Prostate gland (tissue), 2 donors: ENCODE measurements at places on chromosomes 4 and X. TPM values are rescaled to one million over a fixed set of nuclear protein-coding genes. Genes with fewer than 3 reads are reported as not detected.

- H3K27ac ChIP-seq: no peak overlapping the region
- no peak for DNase-seq
- H3K36me3 ChIP-seq: no peaks in the 10 kb centered on the region
- no peaks in the 10 kb centered on the region for H3K4me1 ChIP-seq
Measured at GRCh38 chr4:26542991-26543390, 40.9 kb upstream of the TBC1D19 start.

GRCh38 chrX:103475381-103475780, 43.9 kb downstream of the RAB40A start:
- DNase-seq: no peak
- H3K4me1 ChIP-seq: no peaks in the 10 kb centered on the region
- H3K27ac ChIP-seq: no peak overlapping the region
- no peaks in the 10 kb centered on the region for H3K36me3 ChIP-seq
- H3K27me3 ChIP-seq: no peaks in the 10 kb centered on the region

DNA sequence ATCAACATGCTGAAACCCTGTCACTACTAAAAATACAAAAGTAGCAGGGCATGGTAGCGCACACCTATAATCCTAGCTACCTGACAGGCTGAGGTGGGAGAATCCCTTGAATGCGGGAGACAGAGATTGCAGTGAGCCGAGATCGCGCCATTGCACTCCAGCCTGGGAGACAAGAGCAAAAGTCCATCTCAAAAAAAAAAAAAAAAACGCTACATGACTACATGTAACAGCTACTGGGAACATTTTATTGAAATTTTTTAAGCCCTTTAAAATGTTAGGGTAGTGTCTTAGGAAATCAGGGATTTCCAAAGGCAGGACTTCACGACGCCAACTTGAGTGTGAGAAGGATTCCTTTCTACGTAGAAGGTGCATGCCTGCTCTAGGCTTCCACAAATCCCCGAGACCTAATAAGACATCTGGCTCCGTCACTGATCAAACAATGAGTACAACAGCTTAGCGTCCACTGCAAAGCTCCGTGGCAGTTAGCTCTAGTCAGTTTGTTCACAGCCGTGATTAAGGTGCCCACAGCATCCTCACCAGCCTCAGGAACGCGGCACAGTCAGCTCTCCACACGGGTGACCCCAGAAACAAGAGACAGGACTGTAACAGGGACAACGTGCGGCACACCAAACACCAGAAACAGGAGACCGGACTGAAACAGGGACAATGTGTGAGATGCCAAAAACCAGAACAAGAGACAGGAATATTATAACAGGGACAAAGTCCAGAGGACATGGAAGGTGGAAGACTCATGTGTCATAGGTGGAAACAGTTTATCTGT, 33.7 kb downstream of the DHRSX start:
- H3K27me3 ChIP-seq: no peaks in the 10 kb centered on the region
- no peak overlapping the region for H3K4me3 ChIP-seq
- no peaks in the 10 kb centered on the region for H3K4me1 ChIP-seq
- DNase-seq: no peak

- no peak for DNase-seq
- H3K27ac ChIP-seq: no peak overlapping the region
- no peaks in the 10 kb centered on the region for H3K4me1 ChIP-seq
- no peaks in the 10 kb centered on the region for H3K27me3 ChIP-seq
- no peak overlapping the region for H3K4me3 ChIP-seq
- no peaks in the 10 kb centered on the region for H3K36me3 ChIP-seq
Measured at GRCh38 chrX:111892375-111892774, 16.4 kb downstream of the TRPC5OS start.

DNA sequence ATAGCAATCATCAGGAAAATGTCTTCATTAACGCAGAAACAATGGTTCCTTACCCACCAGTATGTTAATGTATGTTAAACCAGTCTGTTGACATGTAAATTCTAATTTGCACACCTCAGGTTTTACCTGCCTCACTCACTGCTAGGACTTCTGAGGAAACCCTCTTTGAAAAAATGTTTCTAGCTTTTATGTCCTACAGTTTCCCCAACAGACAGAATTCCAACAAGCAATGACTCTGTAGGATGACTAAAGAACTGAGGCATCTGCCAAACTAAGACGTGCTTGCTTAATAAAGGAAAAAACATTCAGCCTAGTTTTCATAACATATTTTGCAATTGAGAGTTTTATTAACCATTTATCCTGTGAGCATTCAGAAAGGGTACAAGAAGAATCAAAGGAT, 20.6 kb upstream of the SOX3 start:
- no peaks in the 10 kb centered on the region for H3K4me1 ChIP-seq
- H3K27ac ChIP-seq: no peak overlapping the region
- no peaks in the 10 kb centered on the region for H3K36me3 ChIP-seq
- no peak for DNase-seq
- H3K4me3 ChIP-seq: no peak overlapping the region
- H3K27me3 ChIP-seq: no peaks in the 10 kb centered on the region

CYTL1 gene
- total RNA-seq: 1.4 TPM
